Lower lobe of right lung (tissue), 2 donors: ENCODE measurements at places on chromosomes 2 and 18. TPM values are rescaled to one million over a fixed set of nuclear protein-coding genes. Genes with fewer than 3 reads are reported as not detected.

RASGRP3 gene
- 13.7 TPM for total RNA-seq

HOXD3 gene
- total RNA-seq = 0.47 TPM

NHEJ1 gene
- total RNA-seq = 13.0 TPM

DNA sequence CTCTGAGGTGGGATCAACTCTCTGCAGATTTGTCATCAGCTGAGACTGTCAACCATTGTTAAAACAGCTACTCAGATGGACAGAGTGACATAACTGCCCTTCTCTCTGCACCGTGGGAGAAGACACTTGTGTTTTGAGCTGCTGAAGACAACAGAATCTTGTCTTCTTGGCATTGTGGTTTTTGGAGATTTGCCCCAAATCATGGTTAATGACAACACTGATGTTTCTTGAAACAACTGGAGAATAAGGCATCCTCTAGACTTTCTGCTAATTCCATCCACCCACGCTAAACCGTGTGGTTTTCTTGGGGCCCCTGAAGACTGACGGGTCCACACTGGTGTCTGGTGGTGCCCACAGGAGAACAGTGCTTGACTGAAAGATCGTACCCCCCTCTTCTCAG lies 39.5 kb downstream of the SH3BP4 start:
- no peak for DNase-seq

DNA sequence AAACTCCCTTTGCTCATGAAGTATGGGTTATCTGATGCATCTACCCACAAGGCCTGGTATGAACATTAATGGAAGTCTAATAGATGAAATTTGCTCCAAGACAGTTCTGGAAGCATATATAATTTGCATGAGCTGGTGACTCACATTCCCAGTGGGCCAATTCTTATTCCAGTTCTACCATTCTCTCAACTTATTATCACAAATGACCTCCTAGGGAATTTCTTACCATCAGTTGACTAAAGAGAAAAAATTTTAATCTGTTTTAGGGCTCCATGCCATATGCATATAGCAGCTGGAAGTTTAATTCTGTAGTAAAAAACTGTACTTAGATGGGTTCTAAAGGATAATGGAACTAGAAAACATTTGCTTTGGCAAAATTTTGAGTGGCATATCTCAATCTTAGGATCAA lies 165.2 kb upstream of the COL3A1 start:
- no peak for DNase-seq

DNA sequence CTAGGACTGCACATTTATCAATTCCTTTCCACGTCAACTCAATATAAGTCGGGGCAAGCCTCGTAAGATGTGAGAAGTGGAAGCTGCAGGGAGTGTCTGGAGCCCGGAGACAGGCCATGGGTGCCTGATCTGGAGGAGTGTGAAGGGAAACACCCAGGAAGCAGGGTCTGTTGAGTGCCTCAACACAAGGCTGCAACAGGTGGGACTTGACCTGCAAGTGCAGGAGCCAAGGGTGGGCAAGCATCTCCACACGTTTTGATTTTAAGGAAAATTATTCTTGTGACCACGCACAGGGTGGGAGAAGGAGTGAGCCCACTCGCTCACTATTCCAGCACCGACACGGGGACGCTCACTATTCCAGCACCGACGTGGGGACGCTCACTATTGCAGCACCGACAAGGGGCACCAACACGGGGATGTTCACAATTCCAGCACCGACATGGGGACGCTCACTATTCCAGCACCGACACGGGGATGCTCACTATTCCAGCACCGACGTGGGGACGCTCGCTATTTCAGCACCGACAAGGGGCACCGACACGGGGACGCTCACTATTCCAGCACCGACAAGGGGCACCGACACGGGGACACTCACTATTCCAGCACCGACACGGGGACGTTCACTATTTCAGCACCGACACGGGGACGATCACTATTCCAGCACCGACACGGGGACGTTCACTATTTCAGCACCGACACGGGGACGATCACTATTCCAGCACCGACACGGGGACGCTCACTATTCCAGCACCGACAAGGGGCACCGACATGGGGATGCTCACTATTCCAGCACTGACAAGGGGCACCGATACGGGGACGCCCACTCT lies 197.3 kb downstream of the EIPR1 start:
- DNase-seq = no peak

DNA sequence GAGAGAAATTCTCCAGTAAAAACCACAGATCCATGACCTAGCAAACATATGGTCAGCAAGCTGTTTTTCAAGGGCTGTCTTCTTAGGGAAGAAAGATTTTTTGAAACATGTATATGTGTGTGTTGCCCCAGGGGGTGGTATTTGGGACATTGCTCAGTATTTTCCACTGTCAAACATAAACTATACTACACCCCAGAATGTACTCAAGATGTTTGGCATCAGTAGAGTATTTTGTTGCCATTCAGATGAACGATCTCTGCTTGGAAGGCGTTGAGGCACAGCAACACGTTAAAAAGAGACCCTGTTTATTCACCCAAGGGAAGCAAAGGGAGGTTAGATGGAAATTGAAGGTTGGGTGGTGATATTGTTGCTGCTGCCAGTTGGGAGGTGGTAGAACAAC lies 30.0 kb downstream of the EEF1B2 start:
- DNase-seq = no peak

GRCh38 chr2:202005272-202005887 lies 28.3 kb upstream of the FZD7 start:
- no peak for DNase-seq
